Activated CD4-positive, alpha-beta T cell treated with anti-CD3 and anti-CD28 coated beads for 36 hours (primary cell): ENCODE measurements at places on chromosomes 7 and 10.

- DNase-seq, result no peak
Observed at GRCh38 chr10:80829562-80829961, 291.9 kb downstream of the SH2D4B start.

DNA sequence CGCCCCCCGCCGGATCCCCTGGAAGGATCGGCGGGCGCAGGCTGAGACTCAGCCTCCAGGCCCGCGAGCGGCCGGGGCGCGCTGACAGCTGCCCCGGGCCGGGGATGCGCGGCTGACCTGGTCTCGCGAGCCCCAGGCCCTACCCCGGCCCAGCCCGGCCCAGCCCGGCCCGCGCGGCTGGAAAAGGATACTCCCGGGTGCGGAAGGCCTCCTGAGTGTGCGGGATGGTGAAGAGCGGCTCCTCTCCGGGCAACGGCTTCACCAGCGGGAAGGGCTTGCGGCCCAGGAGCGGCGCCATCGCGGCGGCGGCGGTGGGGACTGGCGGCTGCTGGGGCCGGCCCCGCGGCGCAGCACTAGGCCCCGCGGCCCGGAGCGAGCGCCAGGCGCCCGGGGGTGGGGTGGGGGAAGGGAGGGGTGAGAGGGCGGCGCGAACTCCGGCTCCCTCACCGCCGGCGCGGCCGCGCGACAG lies 423 bp downstream of the BAZ1B start:
- peak; percentile 85 for DNase-seq

GRCh38 chr10:49690698-49691356 lies 11.4 kb downstream of the C10orf53 start:
- DNase-seq, result no peak

DNA sequence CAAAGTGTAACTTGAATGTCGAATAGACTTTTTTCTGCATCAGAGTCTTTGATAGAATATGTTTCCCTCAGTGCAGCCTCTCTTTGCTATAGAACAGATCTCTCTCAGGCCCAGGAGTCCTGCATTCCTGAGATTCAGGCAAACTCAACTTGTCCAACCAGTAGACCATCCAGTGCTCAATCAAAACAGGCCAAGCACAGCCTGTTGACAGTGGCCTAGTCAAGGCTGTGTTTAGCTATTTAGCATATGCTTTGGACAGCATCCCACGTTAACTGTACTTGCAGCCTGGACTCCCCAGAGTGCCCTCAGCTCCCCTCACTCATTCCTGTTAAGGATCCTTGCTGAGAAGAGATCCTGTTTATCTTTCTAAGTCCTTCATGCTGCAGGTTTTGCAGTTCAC lies 16.3 kb downstream of the OR6V1 start:
- DNase-seq, result no peak

DNA sequence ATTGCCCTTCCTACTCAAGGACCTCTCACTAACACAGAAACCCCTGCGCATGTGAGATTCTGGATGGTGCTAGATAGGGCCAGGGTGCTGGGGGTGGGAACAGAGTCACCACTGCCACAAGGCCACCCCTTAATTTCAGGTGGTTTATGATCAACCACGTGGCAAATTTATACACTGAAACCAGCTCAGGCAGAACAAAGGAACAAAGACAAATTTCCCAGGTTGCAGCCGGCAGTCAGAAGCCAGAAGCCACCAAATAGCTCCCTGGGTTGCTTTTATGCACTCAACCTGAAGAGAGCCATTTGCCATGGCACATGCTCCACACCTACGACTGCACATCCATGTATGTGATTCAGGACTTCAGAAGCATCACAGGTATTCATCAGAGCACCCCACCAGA lies 2.5 kb downstream of the VOPP1 start:
- DNase-seq, result peak; percentile 58

DNA sequence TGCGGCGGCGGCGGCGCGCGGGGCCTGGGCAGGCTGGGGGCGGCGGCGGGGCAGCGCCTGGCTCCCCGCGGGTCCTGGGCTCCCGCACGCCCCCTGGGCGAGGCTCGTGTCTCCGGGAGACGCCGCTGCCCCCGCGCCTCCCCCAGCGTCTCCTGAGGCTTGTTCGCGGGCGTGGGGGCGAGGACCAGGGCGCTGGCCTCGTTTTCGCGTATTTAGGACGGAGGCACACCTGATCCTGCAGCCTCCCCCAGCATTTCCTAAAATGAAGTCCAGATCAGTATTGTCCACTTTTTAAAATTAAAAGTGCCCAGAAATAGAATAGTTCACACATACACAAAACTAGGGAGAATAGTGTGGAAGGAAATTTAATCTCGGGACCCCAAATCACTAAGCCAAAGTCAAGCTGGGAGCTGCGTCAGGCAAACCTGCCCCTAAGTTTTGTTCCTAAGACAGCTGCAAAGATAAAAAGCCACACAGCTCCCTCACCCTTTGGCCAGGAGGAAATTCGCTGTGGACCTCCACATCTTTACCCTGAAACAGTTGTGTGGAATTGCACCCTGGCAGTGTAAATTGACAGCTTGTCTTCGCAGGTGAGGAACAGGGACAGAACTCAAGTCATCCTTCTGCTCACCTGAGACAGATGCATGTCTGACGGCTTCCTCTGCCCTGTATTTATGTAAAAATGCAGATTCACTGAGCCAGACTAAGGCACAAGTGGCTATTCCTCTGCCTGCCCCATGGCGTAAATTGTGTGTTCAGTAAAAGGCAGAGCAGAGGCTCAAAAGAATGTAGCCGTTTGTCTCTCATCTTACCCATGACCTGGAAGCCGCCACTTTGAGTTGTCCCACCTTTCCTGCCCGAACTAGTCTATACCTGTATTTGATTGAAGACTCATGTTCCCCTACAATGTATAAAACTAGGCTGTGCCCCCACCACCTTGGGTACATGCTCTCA lies 740 bp downstream of the GALNT11 start:
- peak; percentile 7 for DNase-seq

DNA sequence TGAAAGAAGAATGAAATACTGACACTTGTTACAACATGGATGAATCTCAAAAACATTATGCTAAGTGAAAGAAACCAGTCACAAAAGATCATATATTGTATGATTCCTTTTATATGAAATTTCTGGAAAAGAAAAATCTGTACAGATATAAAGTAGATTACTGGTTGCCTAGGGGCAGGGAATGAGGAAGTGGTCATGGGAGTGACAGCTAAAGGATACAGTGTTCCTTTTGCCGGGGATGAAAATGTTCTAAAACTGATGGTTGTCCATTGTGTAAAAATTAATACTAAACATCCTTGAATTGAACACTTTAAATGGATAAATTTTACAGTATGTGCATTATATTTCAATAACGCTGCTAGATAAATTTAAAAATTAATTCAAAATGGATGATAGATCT lies 25.1 kb downstream of the ALOX5 start:
- no peak for DNase-seq

GRCh38 chr10:99779335-99779734 lies 3.1 kb upstream of the ABCC2 start:
- DNase-seq, result no peak

DNA sequence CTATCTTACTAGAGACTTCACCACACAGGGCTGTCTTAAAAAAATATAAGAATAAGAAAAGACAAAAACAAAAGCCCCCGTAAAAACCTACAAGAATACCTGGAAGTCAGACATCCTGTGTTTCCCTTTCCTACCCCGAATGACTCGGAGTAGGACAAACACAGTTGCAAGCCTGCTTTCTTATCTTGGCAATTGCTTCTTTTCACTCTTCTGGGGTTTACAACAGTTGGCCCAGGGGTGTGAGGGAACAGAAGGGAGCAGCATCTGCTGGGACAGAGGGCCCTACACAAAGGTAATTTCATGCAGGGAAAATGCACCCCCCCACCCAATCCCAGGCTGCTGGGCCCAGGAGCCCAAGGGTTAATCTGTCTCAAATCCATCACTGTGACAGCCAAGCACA lies 220.6 kb downstream of the ARHGAP12 start:
- DNase-seq, result peak; percentile 20

- DNase-seq, result no peak
Observed at GRCh38 chr7:149833495-149834130, 4.6 kb upstream of the ZNF862 start.

DNA sequence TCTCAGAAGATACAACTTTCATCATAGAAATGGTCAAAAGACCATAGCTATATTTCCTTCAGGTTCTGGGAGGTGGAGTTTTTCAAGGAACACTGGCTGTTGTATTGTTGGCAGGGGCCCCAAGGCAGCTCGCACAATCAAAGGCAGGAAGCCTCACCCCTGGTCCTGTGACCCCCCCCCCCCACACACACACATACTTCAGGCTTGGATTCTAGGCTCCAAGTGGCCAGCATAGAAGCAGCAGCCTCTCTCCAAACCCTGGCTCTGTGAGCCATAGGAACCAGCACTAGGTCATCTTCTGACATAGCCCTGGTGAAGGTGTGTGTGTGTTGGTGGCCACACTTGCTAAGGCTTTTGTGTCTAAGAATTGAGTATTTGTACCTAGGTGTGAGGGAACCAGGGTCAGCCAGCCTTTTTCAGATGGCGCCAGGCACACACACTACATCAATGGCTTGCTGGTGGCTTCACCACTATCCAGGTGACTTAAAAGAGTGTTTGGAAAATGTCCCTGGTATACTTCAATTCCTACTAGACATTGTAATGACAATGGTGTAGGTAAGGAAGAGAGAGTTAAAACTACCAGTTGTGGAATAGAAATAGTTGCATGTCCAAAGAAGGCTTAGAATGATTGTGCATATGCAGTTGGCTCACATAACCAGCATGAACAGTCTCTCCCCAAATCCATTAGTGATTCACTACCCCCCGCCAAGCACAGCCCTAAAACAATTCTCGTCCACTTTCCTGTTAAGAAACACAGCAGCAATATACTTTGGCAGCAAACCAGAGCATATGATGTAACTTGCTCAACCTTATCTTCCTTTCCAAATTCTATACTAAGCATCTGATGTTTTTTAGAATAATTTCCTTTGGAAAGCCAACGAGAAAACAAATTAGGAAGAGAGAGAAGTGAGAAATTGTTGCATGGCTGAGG lies 91.3 kb downstream of the AVL9 start:
- no peak for DNase-seq

DNA sequence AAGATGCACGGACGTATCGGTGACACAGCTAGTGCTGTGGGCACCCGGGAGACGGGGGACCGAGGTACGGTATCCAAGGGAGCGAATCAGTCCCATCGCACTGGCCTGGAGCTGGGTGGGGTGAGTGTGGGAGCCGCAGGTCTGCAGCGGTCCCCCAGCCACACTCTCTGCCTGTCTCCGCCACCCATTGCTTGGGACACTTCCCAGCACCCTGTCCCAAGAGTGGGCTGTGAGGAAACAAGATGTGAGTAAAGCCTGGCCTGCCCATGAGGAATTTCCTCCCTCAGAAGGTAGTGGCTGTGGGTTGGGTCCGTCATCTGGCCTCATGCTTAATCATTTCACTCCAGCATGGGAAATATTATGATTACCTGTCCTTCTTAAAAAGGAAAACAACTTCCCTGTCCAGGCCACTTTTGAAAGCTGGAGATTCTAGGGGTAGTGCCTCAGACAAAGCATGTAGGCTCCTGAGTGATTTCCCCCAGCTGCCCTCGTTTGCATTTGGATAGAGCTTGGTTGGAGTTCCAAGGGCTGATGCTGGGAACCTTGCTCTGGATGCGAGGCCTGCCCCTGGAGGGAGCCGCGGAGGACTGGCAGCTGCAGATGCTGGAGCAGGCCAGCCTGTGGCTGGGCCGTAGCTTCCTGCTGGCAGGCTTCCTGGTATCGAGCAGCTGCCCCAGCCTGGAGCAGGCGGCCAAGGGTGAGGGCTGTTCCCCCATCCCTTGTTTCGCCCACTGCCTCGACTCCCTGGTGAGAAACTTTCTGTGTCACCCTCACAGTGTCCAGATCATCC lies 6.2 kb upstream of the ACTR3C start:
- no peak for DNase-seq
